ENCODE measurements at places on chromosomes 16 and 17.

GRCh38 chr16:66408163-66409048, 18.7 kb upstream of the BEAN1 start:
- H3K27ac ChIP-seq: peak overlapping the region; percentile 39
- H3K4me1 ChIP-seq: peaks cover 15% of the 10 kb centered on the region
- H3K36me3 ChIP-seq: no peaks in the 10 kb centered on the region
- H3K4me3 ChIP-seq: no peak overlapping the region
- H3K27me3 ChIP-seq: no peaks in the 10 kb centered on the region

GRCh38 chr16:86459266-86459665, 51.1 kb upstream of the FOXF1 start:
- no peak overlapping the region for H3K27ac ChIP-seq
- no peaks in the 10 kb centered on the region for H3K27me3 ChIP-seq
- H3K4me1 ChIP-seq: no peaks in the 10 kb centered on the region
- no peaks in the 10 kb centered on the region for H3K36me3 ChIP-seq
- no peak overlapping the region for H3K4me3 ChIP-seq

- DNase-seq: no peak
- H3K4me3 ChIP-seq: no peak overlapping the region
- no peak overlapping the region for H3K27ac ChIP-seq
- no peaks in the 10 kb centered on the region for H3K4me1 ChIP-seq
- H3K27me3 ChIP-seq: no peaks in the 10 kb centered on the region
These were observed 273.9 kb downstream of the HAPSTR1 start for GRCh38 chr16:9365370-9365728.

- H3K27ac ChIP-seq: no peak overlapping the region
- DNase-seq: no peak
- peaks cover 13% of the 10 kb centered on the region for H3K4me1 ChIP-seq
- H3K36me3 ChIP-seq: peaks cover 4% of the 10 kb centered on the region
These were observed 3.7 kb downstream of the KCTD13 start for GRCh38 chr16:29922326-29922725.

GRCh38 chr17:37488009-37488604, 1.6 kb upstream of the DUSP14 start:
- no peaks in the 10 kb centered on the region for H3K27me3 ChIP-seq
- DNase-seq: peak; percentile 63
- peak overlapping the region; percentile 84 for H3K27ac ChIP-seq
- peaks cover 19% of the 10 kb centered on the region for H3K4me1 ChIP-seq
- peak overlapping the region; percentile 63 for H3K4me3 ChIP-seq

DNA sequence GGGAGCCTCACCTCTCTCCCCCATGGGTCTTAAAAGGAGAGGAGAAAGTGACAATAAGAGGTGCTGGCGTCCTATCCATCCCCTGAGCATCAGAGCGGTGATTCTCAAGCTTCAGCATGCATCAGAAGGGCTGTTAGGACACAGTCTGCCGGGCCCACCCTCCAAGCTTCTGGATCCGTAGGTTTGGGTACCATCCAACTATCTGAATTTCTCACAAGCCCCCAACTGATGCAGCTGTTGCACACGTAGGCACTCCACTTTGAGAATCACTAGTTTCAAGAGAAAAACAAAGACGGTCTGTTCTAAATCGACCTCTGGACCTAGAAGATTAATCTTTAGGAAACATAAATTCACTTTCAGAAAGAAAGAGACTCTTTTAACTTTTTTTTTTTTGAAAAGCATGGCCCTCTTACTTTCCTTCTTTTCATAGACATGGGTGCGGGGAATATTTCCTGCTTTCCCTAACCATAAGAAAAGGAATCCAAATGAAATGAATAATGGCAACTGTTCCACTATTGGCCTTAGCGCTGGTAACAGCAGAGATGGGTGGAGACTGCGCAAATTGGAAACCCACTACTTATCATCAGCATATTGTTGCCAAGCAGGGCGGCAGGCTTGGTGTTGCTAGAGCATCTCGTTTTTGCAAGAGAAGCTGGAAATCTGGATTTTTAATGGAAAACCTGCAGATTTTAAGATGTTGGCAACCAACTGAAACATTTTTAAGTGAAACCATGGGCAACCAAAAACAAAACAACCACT, 144.4 kb downstream of the GAS7 start:
- H3K4me1 ChIP-seq: no peaks in the 10 kb centered on the region
- no peak for DNase-seq
- no peaks in the 10 kb centered on the region for H3K36me3 ChIP-seq
- no peak overlapping the region for H3K4me3 ChIP-seq
- no peak overlapping the region for H3K27ac ChIP-seq

- no peak overlapping the region for H3K27ac ChIP-seq
- DNase-seq: no peak
- H3K36me3 ChIP-seq: peaks cover 18% of the 10 kb centered on the region
- H3K4me1 ChIP-seq: no peaks in the 10 kb centered on the region
These were observed 8.2 kb downstream of the VPS4A start for GRCh38 chr16:69319381-69319780.

DNA sequence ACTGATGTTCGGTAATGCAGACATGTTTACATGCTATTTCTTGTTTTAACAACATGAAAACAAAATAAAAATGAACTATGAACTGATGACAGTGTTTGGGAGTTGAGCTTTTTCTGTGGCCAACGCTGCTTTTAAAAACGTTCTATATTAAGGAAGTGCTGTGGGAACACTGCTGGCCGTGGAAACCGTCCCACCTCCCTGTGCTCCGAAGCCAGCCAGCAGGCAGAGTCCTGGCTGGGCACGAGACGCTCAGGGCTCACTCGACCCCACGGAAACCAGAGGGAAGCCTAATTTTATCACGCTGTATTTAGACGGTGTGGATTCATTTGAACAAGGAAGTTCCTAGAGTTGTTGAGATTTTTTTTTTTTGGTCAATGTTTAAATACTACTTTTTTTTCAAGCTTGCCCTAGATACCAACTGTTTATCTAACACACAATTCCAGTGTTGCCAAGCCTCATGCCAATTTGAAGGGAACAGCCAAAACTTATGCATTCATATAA, 25.8 kb downstream of the ADCY9 start:
- DNase-seq: no peak
- H3K27ac ChIP-seq: no peak overlapping the region
- H3K36me3 ChIP-seq: no peaks in the 10 kb centered on the region
- no peaks in the 10 kb centered on the region for H3K27me3 ChIP-seq
- no peak overlapping the region for H3K4me3 ChIP-seq

- H3K27ac ChIP-seq: no peak overlapping the region
- H3K27me3 ChIP-seq: no peaks in the 10 kb centered on the region
- H3K4me3 ChIP-seq: no peak overlapping the region
- H3K36me3 ChIP-seq: no peaks in the 10 kb centered on the region
- no peak for DNase-seq
These were observed 5.5 kb upstream of the RDM1 start for GRCh38 chr17:35936063-35936462.

DNA sequence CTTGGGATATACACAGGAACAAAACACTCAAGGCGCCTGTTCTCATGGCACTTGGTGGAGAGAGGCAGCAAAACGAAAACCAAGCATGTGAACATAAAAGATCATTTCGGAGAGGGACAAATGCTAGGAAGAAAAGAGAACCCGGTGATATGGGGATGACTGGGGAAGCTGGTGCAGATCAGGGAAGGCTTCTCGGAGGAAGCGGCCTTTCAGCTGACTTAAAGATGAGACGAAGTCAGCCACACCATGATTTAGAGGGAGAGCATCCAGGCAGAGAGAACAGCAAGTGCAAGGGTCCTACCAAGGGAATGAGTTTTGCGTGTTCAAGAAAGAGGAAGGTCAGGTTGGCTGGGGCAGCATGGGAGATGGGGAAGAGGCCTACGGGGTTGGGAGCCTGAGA, 250.9 kb downstream of the KATNIP start:
- H3K27me3 ChIP-seq: no peaks in the 10 kb centered on the region
- no peak overlapping the region for H3K27ac ChIP-seq
- H3K4me1 ChIP-seq: no peaks in the 10 kb centered on the region
- no peaks in the 10 kb centered on the region for H3K36me3 ChIP-seq
- H3K4me3 ChIP-seq: no peak overlapping the region

- peak; percentile 52 for DNase-seq
- H3K36me3 ChIP-seq: no peaks in the 10 kb centered on the region
- H3K27ac ChIP-seq: no peak overlapping the region
- no peaks in the 10 kb centered on the region for H3K27me3 ChIP-seq
- no peak overlapping the region for H3K4me3 ChIP-seq
These were observed 17.8 kb downstream of the JPH3 start for GRCh38 chr16:87620201-87620495.

- H3K27me3 ChIP-seq: no peaks in the 10 kb centered on the region
- H3K36me3 ChIP-seq: no peaks in the 10 kb centered on the region
- H3K4me1 ChIP-seq: no peaks in the 10 kb centered on the region
- H3K27ac ChIP-seq: no peak overlapping the region
These were observed 47.4 kb upstream of the KSR1 start for GRCh38 chr17:27408891-27409290.

GRCh38 chr16:14186007-14186794, 115.1 kb downstream of the MRTFB start:
- DNase-seq: no peak
- H3K27ac ChIP-seq: no peak overlapping the region
- no peaks in the 10 kb centered on the region for H3K36me3 ChIP-seq
- no peaks in the 10 kb centered on the region for H3K27me3 ChIP-seq
- peaks cover 19% of the 10 kb centered on the region for H3K4me1 ChIP-seq

DNA sequence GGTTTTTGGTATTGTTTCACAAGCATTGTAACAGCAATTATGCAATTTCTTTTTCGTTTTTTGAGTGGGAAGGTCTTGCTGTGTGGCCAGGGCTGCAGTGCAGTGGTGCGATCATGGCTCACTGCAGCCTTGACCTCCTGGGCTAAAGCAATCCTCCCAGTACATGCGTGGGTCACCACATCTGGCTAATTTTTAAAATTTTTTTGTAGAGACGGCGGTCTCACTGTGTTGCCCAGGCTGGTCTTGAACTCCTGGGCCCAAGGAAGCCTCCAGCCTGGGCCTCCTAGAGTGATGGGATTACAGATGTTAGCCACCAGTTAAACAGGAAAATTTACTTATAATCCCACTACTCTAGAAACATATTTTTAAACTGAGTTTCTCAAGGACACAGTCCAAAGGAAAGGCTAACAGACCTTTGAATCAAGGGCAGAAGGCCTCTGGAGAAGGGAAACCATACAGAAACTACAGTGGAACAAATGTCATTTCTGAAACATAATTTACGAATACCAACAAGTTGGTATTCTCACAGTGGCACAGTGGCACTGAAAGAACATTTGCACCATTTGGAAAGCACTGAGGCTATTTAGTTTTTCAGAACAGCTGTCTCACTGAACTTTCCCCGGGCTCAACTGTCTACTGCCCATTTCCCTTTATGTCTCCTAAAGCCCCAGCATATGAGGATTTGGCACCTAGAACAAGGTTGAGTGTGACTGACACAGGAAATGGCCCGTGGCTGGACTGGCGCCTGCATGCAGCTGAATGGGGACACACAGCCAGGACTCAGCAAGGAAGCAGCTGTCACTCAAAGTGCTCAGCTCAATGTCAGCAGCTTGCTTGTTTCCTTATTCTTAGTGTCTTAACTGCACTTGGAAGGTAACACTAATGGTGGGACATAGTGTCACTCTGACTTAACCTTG, 2.8 kb upstream of the PRKAR1A start:
- no peak for DNase-seq
- no peak overlapping the region for H3K4me3 ChIP-seq
- peaks cover 15% of the 10 kb centered on the region for H3K4me1 ChIP-seq
- H3K36me3 ChIP-seq: no peaks in the 10 kb centered on the region
- H3K27me3 ChIP-seq: no peaks in the 10 kb centered on the region

DNA sequence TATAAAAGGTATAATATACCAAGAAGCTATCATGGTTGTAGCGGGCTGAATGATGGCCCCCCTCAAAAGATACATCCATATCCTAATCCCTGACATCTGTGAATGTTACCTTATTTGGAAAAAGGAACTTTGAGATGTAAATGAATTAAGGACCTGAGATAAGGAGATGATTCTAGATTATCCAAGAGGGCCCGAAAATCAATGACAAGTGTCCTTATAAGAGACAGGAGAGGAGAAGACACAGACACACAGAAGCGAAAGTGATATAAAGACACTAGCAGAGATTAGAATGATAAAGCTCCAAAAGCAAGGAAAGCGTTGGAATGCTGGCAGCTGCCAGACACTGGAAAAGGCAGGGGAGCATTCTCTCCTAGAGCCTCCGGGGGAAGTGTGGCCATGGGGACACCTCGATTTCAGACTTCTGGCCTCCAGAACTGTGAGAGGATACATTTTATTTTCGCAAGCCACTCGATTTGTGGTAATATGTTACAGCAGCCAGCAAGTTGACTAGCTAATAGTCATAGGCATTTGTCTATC, 12.5 kb upstream of the GP1BA start:
- no peaks in the 10 kb centered on the region for H3K27me3 ChIP-seq
- no peak for DNase-seq
- no peaks in the 10 kb centered on the region for H3K4me1 ChIP-seq
- no peaks in the 10 kb centered on the region for H3K36me3 ChIP-seq

DNA sequence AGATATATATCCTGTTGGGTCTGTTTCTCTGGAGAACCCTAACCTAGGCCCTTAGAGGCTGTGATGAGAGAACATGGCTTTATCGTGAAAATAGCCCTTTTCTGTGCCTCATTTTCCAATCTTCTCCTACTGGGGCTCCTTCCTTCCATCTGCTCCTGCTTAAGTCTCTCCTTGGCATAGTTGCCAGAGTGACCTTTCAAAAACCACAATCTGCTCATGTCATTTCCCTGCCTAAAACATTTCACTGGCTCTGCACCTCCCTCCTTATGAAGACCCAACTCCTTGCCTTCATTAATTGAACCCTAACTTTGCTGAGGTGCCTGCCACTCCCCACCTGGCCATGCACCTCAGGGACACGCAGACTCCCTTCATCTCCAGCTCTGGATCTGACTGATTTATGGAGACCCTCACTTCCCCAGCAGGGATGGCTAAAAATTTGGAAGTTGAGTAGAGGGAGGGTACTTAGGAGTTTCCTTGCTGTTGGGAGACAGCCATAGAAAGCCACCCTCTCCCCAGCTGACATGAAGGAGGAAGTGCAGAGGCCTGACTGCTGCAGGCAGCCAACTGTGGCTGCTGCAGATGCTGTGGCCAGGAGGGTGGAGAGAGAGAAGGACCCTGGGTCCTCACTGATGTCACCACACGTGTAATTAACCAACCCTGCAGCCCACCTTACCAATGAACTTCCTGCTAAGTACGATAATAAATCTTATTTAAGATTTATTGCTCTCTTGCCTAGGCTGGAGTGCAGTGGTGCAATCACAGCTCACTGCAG, 6.3 kb upstream of the GGA2 start:
- DNase-seq: no peak
- H3K27me3 ChIP-seq: no peaks in the 10 kb centered on the region
- H3K4me3 ChIP-seq: no peak overlapping the region
- H3K27ac ChIP-seq: peak overlapping the region; percentile 64
- H3K36me3 ChIP-seq: peaks cover under 1% of the 10 kb centered on the region
- H3K4me1 ChIP-seq: no peaks in the 10 kb centered on the region
